Activated naive CD4-positive, alpha-beta T cell (primary cell): ENCODE measurements at places on chromosomes 3 and 15.

DNA sequence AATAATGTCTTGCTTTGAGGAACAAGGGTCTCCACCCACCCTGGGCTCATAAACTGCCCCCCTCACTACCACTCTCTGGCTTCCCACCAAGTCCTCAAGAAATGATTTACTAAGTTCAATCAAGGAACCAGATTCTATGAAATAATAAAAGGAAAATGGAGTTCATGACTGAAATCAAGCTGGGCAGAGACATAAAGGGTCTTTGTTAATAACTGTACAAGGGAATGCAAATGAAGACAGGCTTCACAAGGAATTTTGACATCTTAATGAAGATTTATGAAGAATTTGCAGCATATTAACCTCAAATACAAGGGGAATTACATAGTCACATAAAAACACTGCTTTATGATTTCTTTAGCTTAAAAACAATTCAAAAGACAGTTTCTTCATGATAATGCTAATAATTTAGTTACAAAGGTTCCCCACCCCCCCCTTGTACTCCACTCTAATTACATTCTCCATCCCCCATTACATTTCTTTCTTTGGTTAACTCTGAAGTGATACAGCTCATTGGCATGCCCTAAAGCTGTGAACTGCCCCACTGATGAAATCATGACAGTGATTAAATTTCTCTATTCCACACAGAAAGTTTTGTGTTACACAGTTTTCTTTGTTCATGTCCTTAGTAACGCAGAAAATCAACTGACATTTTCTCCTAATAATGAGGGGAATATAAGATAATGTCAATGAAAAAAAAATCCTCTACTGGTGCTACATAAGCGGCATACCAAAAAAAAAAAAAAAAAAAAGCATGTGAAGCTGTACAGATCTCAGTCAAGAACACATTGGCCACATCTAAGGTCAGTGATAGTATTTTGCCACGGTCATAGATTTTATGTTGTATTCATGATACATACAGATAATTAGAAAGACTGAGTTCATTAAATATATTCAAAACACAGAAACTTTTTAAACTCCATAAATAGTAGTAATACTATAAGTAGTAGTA is 54.4 kb downstream of the WWTR1 start:
- no peak for DNase-seq

- no peak for DNase-seq
Observed at GRCh38 chr3:134352031-134352671, 22.1 kb downstream of the AMOTL2 start.

DNA sequence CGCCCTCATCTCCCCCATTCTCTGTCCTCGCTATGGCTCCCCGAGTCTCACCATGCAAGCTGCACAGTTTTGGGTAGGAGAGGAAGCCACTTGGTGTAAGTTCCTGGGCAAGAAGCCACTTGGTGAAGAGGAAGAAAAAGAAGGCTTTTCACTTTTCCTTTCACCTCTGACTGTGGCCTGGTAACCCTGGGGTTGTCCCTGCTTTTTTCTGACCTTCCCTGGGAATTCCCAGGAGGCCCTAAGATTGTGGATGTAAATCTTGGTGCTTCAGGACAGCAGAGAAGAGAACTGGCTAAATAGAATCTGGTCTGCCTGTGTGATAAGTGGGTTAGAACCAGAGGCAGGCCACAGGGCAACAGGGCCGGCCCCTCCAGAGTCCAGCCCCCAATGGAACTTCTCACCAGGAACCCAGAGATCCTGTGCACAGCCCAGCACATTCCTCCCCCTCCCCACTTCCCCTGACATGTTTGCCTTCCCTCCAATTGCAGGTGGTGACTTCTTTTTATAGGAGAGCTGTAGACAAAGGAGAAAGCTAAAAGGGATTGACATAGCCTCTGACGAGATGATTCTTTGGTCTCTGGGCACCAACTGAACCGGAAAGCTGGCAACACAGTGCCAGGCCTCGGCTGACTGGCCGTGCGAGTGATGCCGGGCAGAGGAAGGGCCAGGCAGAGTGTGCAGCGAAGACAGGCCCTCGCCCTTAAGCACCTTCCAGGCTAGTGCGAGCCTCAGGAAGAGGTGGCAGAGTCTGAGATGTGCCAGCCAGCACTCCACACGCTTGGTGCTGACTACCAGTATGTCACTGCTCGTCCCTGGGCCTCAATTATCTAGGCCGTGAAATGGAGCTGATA is 19.4 kb upstream of the SKOR1 start:
- DNase-seq: no peak

DNA sequence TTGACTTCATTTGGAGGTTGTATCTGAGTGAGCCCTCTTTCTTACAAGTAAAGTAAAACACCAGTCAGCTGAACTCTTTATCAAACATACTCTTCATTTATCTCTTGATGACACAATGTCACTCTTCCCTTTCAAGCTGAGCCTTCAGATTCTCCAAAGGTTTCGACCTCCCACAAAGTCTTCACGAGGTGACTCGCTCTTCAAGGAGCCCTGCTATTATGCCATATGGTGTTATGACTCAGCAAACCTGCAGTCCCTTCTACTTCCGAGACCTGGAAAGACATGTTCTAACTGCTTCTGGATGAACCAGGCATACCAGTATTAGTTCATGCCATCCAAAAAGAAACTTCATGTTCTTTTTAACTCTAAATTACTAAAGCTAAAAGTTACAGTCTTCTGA is 23.1 kb downstream of the AADAC start:
- no peak for DNase-seq

DNA sequence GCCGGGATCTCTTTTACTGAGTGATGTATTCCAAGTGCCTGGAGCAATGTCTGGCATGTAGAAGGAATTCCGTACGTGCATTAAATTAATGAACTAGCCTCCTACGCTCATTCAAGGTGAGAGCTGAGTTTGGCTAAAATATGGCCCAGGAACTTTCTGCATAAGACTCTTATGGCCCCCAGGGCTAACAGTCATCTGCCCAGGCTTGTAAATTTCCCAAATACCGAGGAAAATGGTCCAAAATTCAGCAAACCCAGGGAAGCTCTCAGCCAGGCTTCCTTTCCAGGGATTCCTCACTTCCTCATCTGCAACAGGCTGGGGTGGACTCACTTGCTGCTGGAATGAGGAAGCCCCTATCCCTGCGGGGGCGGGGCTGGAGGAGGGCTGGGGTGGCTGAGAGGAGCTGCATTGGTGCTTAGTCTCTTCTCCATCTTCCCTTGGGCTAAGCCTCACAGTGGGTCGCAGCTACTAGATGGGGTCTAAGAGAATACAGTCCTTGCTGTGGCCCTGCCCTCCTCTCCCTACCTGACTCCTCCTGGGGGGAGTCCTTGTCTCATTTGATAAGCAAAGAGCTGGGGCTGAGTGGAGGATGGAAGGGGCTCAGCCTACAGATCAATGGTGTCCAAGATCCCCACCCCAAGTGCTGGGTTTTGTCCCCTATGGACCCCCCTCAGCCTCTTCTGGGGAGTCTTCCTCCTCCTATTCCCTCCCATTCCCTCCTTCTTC is 28.5 kb upstream of the APOD start:
- DNase-seq: no peak

DNA sequence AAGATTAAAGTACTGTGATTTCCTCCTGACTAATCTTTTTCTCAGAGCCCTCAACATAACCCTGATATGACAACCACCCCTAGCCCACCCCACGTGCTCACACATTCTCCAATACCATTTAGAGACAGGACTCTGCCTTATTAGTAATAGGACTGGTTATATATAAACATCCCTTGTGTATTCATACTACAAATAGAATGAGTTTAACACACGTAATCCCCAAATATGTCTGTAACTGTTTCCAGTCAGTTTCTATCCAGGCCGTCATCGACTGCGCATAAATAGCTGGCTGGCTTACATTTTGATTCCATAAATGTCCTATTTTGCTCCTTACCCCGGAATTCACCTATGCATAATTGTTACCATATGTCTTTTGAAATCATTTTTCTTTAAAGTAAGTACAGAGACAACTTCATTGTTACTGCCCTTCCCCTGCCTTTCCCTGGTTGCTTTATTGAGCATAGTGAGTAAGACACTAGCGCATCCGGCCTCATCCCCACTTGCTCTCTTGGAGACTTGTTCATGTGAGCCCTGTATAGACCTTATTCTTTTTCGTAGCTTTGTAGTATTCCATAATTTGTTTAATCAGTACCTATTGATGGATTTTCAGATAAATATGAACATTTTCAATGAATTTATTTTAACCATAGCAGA is 3.5 kb upstream of the P2RY14 start:
- DNase-seq: no peak

DNA sequence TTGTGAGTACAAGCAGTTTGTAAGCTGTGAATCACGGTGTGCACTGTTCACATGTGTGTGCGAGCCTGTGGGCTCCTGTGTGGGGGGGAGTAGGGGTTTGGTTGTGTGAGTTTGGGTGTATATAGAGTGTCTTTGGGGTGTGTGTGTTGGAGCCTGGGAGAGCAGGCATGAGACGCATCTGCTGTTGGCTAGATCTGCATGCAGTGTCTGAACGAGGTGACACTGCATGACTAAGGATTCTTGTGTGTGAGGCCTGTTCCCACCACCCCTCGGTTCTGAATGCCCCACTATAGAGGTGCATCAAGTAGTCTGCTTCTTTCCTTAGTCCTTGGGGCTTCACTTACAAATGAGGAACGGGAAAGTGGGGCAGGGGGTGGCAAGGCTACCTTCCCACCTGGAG is 68.4 kb downstream of the MAGEF1 start:
- DNase-seq: no peak

GRCh38 chr15:54277834-54278233 is 299.6 kb downstream of the UNC13C start:
- DNase-seq: no peak

- no peak for DNase-seq
Observed at GRCh38 chr3:105274536-105274935, 92.2 kb upstream of the ALCAM start.

DNA sequence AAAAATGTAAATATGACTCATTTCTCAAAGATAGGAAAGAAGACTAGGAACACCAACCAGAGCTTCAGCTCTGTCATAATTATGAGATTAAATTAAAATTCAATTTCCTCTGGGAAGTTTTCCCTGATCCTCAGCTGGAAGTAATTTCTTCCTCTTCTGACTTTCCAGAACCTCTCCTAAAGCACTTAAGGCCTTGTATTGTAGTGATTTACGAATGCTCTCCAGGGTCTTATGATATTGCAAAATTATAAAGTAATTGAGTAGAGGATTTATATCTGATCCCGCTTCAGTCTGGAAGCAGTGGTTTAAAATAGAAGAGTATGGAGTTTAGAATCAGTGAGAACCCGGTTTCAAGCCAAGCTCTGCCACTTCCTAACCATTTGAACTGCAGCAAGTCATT is 279.8 kb downstream of the ZPLD1 start:
- no peak for DNase-seq

- no peak for DNase-seq
Observed at GRCh38 chr15:100559330-100559729, 30.6 kb upstream of the CERS3 start.

- no peak for DNase-seq
Observed at GRCh38 chr3:3516996-3517395, 282.2 kb upstream of the LRRN1 start.

- DNase-seq: no peak
Observed at GRCh38 chr3:25556447-25556846, 108.3 kb downstream of the TOP2B start.

GRCh38 chr3:9863058-9863772 is 16.8 kb downstream of the CIDEC start:
- no peak for DNase-seq

GRCh38 chr3:121517953-121518655 is 27.7 kb downstream of the POLQ start:
- no peak for DNase-seq
